ENCODE measurements at places on chromosomes 6 and 20.
A peak's percentile ranks its signal among the peaks of the same experiment; 100 is the strongest.

DNA sequence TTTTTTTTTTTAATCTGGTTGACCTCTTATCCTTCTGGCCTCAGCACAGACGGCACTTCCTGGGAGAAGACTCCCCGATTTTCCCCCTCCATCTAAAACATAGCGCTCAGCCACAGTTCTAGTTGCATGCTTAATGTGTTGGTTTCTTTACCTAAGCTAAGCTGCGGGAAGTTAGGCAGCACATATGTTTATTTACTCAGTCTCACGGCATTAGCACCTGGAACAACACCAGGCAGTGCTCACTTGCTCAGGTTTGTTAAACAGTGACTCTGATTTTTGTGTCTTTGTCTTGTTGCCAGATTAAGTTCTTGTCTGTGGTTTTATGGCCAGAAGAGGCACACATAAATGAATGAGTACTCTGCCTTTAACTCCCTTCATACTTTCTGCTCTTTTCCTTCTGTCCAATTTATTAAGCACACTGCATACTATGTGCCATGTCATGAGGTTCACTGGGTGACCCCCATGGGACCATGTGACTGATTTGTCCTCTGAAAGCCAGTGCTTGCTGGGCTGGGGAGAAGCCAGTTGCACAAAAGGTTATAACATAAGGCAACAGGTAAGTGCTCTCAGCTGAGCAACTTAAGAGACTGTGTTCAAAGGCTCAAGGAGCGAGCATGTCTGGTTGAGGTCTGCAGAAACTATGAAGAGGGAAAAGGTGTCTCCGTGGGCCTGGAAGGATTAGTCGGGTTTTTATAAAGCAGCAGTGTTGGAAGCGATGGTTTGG is 93.6 kb downstream of the RPP40 start:
- DNase-seq = no peak

DNA sequence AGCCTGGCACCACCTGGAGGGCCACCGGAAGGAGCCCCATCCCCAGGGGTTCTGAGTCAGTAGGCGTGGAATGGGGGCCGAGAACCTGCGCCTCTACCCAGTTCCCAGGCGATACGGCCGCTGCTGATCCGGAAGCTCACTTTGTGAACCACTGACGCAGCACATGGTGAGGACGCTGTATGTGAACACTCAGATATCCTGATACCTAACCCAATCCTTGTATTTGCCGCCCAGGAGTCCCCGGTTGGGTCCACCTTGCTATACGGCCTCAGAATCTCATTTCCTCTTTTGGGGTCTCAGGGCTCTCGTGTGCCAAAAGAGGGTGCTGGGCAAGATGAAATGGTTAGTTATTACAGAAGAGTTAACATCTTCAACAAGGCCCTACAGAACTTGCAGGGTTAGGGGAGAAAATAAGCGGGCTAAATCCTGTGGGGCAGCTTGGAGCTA is 604 bp upstream of the RAB5IF start:
- DNase-seq = no peak

DNA sequence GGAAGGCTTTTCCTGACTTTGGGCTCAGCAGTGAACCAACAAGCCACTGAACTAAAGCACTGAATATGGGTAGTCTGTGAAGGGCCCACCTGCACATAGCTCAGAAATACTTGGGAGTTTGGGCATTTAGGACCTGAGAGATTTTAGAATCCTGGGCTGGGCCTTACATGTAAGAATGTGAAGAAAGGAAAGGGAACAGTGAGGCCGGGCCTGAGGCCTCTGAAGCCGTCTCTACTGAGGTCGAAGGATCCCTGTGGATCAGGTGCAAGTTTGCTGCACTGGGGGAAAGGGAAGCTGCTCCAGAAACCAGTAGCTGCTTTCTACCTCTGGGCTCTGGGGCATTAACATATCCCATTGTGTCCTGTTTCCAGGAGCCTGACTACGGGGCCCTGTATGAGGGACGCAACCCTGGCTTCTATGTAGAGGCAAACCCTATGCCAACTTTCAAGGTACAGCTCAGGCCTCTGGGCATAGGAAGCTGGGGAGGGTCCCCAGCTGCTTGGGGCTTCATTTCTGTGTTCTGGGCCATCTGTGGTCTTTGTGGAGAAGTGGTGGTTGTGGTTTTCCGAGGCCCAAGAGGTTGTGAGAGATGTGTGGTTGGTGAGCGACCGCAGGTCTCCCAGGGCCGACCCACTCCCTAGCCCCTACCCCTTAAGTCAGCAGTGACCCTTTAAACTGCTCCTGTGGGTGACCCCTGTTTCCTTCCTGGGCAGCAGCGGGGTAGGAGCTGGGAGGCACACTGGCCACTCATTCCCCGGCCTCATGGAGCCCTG is 30.3 kb downstream of the PLCG1 start:
- no peak for DNase-seq

GRCh38 chr20:50995506-50995905 is 27.4 kb downstream of the KCNG1 start:
- no peak for DNase-seq

GRCh38 chr6:57021086-57021720 is 25.3 kb upstream of the KIAA1586 start:
- peak; percentile 46 for DNase-seq

DNA sequence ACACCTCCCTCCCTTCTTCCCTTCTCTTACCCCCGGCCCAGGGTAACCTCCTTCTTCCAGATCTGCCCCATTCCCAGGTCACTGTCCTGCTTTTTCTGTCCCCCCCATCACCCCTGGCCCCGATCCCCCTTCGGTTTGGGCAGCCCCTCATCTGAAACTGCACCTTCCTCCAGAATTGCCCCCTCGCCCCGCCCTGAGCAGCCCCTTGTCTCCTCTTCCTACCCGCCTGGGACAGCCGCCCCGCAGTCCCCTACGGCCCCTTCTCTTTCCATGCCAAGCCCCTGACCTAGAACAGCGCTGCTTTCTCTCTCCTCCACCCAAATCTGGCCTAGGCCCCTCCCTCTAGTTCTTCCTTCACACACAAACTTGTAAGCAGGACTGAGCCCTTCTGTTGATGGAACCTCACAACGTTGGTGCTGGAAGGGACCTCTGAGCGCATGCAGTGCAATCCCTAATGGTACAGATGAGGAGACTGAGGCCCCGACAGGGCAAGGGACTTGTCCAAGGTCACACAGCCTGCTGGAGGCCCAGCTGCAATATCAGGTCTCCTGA is 630 bp downstream of the PPP2R5D start:
- no peak for DNase-seq

GRCh38 chr20:58618351-58619076 is 32.6 kb upstream of the STX16 start:
- no peak for DNase-seq

DNA sequence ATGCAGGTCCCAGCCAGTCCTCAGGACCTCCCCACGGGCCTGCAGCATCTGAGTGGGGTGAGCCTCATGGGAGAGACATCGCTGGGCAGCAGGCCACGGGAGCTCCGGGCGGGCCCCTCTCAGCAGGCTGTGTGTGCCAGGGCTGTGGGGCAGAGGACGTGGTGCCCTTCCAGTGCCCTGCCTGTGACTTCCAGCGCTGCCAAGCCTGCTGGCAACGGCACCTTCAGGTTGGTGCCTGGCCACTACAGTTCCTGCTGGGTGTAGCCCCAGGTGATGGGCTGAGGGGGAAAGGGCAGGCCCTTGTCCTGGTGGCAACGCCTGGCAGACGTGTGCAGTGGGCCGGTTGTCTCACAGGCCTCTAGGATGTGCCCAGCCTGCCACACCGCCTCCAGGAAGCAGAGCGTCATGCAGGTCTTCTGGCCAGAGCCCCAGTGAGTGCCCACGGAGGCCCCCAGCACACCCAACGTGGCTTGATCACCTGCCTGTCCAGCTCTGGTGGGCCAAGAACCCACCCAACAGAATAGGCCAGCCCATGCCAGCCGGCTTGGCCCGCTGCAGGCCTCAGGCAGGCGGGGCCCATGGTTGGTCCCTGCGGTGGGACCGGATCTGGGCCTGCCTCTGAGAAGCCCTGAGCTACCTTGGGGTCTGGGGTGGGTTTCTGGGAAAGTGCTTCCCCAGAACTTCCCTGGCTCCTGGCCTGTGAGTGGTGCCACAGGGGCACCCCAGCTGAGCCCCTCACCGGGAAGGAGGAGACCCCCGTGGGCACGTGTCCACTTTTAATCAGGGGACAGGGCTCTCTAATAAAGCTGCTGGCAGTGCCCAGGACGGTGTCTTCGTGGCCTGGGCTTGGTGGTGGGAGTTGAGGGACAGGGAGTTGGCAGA is 787 bp upstream of the TNFRSF6B start:
- no peak for DNase-seq

DNA sequence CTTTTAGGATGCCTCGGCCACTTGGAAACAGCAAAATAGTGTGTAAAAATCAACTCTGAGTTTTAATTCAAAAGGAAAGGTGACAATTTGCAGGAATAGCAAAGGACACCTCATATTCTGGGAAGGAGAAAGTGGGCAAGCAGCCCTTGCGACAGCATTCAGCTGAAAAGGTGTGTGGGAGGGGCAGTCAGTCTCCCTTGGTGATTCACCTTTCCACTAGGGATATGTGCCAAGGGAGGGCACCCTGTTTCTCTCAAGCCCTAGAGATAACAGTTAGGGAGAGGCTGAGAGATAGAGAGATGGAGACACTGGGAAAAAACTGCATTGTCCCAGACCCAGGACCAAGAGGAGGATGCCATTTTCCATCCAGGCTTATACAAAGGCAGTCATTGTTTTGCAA is 228.1 kb downstream of the EPM2A start:
- DNase-seq = no peak

- no peak for DNase-seq
Measured at GRCh38 chr6:116556065-116556464, 2.5 kb downstream of the CALHM4 start.

DNA sequence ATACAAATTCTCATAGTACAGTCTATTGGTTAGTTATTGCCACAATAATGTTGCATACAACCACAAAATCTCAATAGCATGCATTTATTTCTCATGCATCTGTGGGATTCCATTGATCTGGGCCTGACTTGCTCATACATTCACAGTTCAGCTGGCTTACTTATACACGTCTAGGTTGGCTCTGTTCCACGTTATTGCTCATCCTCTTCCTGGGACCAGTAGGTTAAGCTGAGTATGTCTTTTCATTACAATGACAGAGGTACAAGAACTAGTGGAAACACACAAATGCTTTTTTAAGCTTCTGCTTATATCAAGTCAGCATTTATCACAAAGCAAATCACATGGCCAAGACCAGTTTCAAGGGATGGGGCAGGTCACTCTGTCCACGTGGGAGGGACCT is 485.3 kb upstream of the BTBD3 start:
- no peak for DNase-seq

GRCh38 chr20:36061754-36062153 is 92.8 kb upstream of the EPB41L1 start:
- no peak for DNase-seq

- DNase-seq = no peak
Measured at GRCh38 chr6:158662954-158663624, 13.2 kb downstream of the SYTL3 start.

GRCh38 chr6:36229223-36229622 is 32.7 kb downstream of the BRPF3 start:
- no peak for DNase-seq

DNA sequence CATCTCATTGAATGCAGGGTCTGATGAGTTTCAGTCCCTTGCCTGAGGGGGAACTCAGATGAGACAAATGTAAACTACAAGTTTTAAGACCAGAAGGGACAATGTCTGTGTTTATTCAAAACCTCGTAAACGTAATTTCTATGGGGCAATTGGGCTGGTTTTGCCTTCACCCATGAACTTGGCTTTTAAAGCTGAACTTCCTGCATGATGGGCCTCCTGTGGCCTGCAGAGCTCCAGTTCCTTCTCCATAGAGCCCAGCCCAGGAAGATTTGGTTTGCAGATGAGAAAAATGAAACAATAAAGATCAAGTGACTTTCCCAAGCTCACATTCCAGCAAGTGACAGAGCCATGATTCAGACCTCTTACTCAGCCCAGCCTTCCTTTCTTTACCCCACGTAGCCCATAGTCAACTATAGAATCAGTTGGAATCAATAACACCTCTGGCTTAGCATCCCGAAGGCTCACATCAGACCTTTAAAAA is 612.3 kb downstream of the UTRN start:
- no peak for DNase-seq

DNA sequence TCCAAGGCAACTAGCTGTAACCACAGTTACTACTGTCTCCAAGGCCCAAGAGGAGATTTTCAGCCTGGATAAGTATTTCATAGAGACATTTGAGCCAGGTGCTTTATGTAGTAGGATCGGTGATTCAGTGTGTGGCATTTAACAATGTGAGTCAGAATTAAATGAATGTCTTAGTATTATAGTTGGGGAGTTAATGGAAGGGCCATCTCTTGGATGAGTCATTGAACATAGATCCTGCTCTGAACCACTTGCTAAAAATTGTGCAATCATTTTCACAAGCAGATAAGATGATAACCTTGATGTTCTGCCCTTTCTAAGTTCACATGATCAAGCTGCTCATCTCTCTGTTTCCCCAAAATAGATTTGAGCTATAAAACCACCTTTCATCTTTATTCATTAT is 668.9 kb upstream of the CITED2 start:
- DNase-seq = no peak
